GM12891 (cell line): ENCODE measurements at places on chromosomes 7 and 10.

- DNase-seq = no peak
Observed at GRCh38 chr7:121620953-121621606, 225.0 kb upstream of the FAM3C start.

DNA sequence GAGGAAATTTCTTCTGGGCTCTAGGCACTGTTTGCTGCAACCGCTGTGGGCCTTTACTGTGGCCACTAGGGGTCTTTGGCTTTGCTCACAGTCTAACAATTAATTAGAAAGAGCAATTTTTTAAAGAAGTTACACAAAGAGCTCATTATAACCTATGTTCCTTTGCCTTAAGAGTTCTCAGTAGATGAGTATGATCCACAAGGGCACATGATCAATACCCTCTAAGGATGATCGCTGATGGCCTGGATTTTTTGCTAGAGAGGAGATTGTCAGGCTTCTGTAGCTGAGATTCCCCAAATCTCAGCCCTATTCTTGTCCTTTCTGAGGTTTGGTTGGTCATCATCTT lies 80.8 kb upstream of the RHOBTB1 start:
- DNase-seq = no peak

DNA sequence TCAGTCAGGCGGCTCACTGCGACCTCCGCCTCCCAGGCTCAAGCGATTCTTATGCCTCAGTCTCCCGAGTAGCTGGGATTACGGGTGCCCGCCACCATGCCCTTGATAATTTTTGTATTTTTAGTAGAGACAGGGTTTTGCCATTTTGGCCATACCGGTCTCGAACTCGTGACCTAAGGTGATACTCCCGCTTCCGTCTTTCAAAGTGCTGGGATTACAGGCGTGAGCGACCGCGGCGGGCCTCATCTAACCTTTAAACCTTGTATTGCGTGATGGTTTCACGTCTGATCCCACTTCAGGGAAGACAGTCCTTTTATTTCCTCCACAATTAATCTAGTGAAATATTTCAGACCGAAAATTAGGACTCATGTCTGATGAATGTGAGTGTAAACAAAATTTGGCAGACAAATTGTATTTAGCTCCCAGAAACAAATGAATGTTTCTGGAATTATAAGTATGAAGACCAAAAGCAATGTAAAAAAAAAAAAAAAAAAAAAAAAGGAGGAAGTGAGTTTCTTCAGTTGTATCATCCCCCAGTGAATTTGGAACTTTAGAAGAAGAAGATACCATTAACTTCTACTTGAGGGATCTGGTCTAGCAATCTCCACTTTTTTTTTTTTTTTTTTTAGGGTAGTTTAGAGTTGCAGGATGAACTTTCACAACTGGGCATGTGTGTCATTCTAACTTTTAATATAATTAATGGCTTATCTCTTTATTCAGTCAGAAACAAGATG lies 1.6 kb downstream of the NUP42 start:
- DNase-seq = no peak

GRCh38 chr7:105316578-105317344 lies 72.0 kb downstream of the SRPK2 start:
- DNase-seq = no peak
